ENCODE measurements at places on chromosomes 1 and 21.

GRCh38 chr1:35554266-35555211 lies 2.7 kb downstream of the KIAA0319L start:
- DNase-seq: no peak

- DNase-seq: no peak
Measured at GRCh38 chr1:172776071-172776470, 117.2 kb downstream of the FASLG start.

GRCh38 chr1:84008631-84009030 lies 9.7 kb upstream of the TTLL7 start:
- no peak for DNase-seq

- DNase-seq: no peak
Measured at GRCh38 chr1:112727716-112728115, 12.6 kb upstream of the PPM1J start.

DNA sequence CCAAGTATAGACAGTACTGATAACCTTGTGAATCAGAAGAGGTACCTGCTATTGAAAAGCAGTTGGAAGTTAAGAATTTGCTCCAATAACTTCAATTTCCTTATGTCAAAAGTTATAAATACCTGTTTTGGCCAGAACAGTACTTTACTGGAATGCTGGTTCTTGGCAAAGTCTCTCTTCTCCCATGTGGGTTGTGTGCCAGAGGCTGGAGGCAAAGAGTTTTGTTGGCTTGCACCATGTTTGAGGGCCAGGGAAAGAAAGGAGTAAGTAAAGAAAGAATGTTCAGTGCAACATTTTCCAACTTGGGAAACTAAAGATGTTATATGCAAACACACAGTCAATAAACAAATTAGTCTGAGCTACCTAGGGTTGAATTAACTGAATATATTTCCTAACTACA lies 67.0 kb upstream of the DYNLT5 start:
- no peak for DNase-seq

DNA sequence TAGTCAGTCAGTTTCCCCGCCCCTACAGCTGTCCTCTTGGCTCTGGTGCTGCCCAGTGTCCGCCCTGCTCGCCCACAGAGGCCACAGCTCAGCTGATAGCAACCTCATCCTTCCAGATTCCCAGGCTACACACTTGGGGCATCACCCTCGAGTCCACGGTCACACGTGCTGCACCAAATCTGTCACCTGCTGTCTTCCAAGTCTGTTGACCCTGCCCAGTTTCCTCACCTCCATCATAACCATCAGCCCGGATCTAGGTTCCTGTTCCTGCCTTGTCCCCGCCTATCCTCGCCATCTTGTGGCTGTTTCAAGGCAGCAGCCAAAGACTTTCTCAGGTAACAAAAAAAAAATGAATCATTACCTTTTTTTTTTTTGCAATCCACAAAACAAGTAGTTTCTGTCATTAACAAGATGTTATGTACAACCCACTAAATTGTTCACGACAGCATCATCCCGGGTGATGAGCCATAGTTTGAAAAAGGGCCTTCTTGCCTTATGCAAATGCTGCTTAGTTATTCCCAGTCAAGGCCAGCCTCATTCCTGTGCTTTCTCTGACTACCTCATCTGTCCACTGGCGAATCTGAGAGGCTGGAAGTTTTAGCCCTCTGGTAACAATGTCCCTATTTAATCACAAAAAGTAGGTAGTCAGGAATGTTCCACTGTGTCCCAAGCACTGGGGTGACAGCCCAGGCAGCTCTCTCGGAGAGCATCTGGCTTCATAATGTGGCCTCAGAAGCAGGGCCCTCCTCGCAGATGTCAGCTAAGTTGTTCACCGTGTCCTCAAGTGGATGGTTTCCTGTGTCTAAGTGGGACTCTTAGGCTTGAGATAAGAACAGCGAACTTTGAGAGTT lies 4.9 kb upstream of the MIIP start:
- DNase-seq: no peak

DNA sequence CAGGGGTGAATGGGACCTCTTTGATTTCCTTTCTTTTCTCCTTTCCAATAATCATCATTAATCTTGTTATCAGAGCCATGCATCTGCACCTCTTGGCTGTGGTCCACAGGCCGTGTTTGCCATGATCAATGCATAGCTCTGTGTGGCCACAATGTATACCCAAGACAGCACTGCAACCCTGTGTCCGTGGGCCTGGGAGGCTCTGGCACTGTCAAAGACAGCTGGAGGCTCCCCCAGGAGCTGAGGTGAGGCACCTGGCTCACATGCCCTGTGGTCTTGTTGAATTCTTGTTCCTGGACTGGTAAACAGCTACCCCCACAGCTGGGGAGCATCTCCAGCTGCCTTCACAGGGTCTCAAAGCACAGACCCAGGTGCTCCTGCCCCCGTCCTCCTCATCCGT lies 67.2 kb upstream of the SELENON start:
- DNase-seq: no peak

GRCh38 chr1:84888753-84889152 lies 4.3 kb downstream of the LPAR3 start:
- DNase-seq: no peak

DNA sequence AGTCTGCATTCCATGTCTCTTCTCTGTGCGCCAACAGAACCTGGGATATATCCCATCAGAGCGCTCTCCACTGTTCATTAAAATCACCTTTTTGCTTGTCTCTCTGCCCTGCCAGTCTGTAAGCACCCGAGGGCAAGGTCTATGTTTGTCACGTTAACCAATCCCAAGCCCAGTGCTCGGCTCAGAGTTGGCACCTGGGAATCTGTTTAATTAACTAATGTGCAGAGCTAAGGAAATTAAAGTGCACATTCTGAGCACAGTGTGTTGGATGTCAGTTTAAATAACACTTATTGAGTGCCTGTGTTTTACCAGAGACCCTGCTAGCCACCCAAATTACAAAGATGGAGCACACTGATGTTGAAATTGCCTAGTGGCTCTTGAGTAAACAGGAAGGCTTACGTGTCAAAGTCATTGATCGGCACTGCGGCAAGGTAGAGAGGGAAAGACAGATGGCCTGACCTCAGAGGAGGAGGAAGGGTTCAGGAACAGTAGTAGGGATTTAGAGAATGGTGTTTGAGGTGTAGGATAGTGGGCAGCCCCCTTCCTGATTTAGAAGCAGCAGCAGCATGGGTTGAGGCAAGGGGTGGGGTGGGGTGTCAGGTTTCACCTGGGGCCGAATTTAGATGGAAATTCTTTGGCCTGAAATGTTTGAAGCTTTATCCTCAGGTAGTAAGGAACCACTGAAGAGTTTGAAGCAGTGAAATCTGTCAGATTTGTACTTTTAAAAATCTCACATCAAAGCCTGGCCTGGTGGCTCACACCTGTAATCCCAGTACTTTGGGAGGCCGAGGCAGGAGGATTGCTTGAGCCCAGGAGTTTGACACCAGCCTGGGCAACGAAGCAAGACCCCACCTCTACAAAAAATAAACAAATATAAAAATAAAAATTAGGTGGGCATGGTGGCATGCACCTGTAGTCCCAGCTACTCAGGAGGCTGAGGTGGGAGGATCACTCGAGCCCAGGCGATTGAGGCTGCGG lies 7.7 kb downstream of the ARMH1 start:
- DNase-seq: no peak

DNA sequence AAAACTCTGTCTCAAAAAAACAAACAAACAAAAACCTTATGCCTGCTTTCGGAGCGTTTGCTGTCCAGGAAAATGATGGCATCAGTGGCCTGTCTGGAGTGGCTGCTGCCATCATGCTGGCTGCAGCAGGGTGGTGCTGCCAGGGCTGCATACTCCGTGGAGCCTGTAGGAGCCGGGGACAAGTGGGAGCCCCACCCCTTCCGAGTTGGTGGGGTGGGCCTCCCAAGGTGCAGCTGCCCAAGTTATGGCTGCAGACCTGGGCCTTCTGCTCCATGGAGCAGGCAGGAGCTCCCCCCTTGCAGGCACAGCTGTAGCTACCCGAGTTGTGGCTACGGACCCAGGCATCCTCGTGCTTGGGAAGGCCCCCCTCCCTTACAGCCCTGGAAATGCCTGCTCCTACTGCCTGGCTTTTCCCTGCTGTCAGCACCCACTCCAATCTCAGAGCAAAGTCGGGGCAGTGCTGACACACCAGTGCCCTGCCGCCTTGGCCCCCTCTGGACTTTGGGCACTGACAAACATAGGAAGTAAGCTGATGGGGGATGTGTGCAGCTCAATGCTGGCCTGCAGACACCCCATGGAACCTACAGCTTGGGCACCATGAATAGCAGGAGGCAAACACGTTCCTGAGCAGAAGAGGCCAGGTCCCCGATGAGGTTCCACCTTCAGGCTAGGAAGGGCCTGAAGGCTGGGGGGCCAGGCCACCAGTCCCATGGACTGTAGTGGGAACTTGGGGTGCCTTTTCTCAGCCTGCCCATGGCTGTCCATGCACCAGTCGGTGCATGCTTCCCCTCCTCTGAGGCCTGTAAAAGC lies 60.4 kb downstream of the CC2D1B start:
- no peak for DNase-seq

- DNase-seq: no peak
Measured at GRCh38 chr21:38257667-38258066, 876 bp downstream of the KCNJ15 start.

GRCh38 chr1:186564582-186564981 lies 103.7 kb upstream of the PDC start:
- no peak for DNase-seq

DNA sequence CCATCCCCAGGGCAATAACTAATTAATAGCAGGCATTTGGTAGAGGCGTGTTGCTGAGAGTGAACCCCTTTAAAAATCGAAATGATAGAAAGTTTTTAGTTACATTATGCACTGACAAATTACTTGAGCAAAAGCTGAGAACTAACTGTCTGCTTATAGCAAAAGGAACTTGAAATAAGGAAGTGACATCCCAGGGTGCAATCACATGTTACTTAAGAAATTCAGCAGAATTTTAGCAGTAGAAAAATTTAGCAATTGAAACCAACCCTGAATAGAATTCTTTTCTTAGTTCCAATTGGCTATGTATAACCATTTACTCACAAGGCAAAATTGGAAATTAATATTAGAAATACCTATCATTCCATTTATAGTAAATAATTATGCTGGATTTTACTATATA lies 139.5 kb upstream of the SAMSN1 start:
- peak; percentile 11 for DNase-seq

- DNase-seq: no peak
Measured at GRCh38 chr1:155334962-155335361, 14.3 kb downstream of the RUSC1 start.

- DNase-seq: peak; percentile 69
Measured at GRCh38 chr1:39960431-39960958, 5.5 kb downstream of the MFSD2A start.

- DNase-seq: no peak
Measured at GRCh38 chr1:216686860-216687766, 36.1 kb downstream of the ESRRG start.

DNA sequence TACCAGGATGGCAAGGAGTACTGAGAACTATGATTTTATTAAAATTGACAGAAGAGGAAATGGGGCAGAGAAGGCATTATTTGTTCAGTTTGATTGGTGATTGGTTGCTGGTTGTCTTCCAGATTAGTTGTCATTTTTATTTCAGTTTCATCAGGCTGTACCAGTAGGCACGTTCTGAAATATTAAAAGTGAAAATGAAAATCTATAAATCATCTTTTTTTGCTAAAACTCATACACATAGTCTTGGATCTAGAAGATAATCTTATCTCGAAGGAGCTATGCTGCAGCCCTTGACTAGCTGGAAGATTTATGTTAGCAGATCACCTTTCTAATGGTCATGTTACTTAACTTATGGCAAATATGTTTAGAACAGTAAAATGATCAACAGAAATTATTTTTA lies 29.0 kb downstream of the NEK7 start:
- DNase-seq: no peak

DNA sequence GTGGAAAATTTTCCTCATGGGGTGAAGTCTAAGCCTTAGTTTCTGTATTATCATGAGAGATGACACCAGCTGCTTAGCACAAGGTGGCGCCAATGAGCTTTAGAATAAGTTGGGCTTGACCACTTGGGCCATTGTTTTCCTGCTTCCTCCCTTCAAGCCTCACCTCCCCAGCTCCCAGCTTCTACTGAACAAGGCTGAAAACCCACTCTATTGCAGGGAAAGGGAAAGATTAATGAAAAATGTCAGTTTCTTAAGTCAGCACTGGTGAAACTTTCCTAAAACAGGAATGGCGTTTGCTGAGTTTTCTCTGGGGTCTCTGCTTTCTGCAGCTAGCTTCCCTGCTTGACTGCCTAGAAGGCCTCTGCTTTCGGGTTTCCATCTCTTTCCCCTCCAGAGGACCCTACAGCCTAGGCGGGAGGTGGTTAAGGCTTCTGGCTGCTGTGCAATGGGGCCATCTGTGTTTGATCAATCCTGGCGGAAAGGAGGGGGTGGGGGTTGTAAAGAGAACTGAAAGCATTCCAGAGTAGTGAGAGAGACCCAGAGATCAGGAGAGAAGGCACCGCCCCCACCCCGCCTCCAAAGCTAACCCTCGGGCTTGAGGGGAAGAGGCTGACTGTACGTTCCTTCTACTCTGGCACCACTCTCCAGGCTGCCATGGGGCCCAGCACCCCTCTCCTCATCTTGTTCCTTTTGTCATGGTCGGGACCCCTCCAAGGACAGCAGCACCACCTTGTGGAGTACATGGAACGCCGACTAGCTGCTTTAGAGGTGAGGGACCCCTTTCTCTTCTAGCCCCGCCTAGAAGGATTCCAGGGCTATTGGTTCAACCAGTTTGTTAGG lies at the start of gene OLFML3:
TSS of gene OLFML3 (plus strand) at position 612 of the 840 bp plus-strand sequence. CDS start at position 655, 43 bp downstream.
- peak; percentile 59 for DNase-seq

- DNase-seq: no peak
Measured at GRCh38 chr1:33576821-33577599, 104.6 kb downstream of the ZSCAN20 start.

DNA sequence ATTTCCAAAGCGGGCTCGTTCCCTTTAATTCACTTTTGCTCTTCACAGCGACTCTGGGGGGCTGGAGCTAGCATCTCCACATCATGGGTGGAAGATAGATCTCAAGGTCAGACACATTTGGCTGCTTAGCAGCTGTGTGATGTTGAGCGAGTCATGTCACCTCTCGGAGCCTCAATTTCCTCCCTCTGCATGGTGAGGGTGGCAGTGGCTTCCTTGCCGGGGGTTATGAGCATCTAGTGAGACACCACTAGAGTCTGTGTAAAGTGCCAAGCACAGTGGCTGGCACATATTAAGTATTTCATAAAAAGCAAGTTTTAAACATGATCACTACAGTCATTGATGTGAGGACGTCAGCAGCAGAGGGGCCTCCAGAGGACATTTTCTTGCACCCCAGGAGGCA lies 16.9 kb upstream of the ECE1 start:
- DNase-seq: no peak

DNA sequence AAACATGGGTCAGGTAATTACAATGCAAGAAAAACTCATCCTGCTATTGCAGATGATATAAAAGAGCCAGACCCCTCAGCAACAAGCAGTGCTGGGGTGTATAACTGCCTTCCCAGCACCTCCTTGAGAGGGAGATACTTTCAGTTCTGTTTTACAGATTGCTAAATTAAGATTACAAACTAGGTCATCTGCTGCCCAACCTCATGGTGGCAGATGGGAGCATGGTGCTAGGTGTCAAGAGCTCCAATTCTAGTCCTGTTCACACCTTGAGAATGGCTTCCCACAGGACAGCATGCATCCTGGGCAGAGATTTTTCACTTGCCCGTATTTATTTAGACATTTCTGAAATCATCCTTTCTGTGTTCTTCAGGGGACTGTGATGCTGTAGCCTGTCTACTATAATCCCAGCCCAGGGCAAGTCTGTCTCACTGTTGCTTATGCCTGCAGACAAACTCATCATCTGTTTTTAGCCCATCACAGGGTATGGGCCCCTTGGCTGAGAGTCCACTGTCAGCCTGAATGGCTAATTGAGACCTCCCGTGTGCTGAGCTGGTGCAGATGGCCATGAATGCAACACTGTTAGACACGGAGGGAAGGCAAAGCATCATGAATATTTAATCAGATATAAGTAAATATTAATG lies 40.2 kb upstream of the PBX1 start:
- no peak for DNase-seq

GRCh38 chr1:13576926-13577325 lies 6.7 kb upstream of the PDPN start:
- no peak for DNase-seq

All from CD4-positive, alpha-beta T cell treated with Interleukin-4 for 1 hour (primary cell).